Fibroblast of lung (primary cell): ENCODE measurements at places on chromosomes 1 and 21.

GRCh38 chr1:8317647-8318381 is at the start of gene SLC45A1:
Gene SLC45A1 (plus strand): TSS chr1:8318114. CDS start chr1:8324330, 6,216 bp downstream.
- H3K4me3 ChIP-seq, result peak within 1 kb of the TSS; percentile 47
- peaks cover 9% of the 10 kb centered on the region for H3K4me1 ChIP-seq
- H3K27me3 ChIP-seq, result no peaks in the 10 kb centered on the region
- no peaks in the 10 kb centered on the region for H3K36me3 ChIP-seq
- H3K27ac ChIP-seq, result peak within 1 kb of the TSS; percentile 64

GRCh38 chr21:18620436-18620835 is 216.9 kb upstream of the TMPRSS15 start:
- no peak overlapping the region for H3K27ac ChIP-seq
- no peaks in the 10 kb centered on the region for H3K36me3 ChIP-seq
- H3K27me3 ChIP-seq, result no peaks in the 10 kb centered on the region

GRCh38 chr1:165988817-165989216 is 161.4 kb downstream of the UCK2 start:
- H3K36me3 ChIP-seq, result no peaks in the 10 kb centered on the region
- no peak overlapping the region for H3K27ac ChIP-seq
- DNase-seq, result no peak
- H3K4me1 ChIP-seq, result no peaks in the 10 kb centered on the region
- no peaks in the 10 kb centered on the region for H3K27me3 ChIP-seq
- no peak overlapping the region for H3K4me3 ChIP-seq

GRCh38 chr1:117162816-117163215 is 41.3 kb upstream of the TRIM45 start:
- no peak overlapping the region for H3K4me3 ChIP-seq
- no peaks in the 10 kb centered on the region for H3K36me3 ChIP-seq
- H3K4me1 ChIP-seq, result peaks cover 2% of the 10 kb centered on the region
- no peaks in the 10 kb centered on the region for H3K27me3 ChIP-seq
- no peak overlapping the region for H3K27ac ChIP-seq

- no peak overlapping the region for H3K27ac ChIP-seq
- peak; percentile 30 for DNase-seq
- H3K27me3 ChIP-seq, result no peaks in the 10 kb centered on the region
- peaks cover 10% of the 10 kb centered on the region for H3K36me3 ChIP-seq
- H3K4me1 ChIP-seq, result no peaks in the 10 kb centered on the region
Measured at GRCh38 chr1:9724706-9725476, 73.4 kb downstream of the PIK3CD start.

DNA sequence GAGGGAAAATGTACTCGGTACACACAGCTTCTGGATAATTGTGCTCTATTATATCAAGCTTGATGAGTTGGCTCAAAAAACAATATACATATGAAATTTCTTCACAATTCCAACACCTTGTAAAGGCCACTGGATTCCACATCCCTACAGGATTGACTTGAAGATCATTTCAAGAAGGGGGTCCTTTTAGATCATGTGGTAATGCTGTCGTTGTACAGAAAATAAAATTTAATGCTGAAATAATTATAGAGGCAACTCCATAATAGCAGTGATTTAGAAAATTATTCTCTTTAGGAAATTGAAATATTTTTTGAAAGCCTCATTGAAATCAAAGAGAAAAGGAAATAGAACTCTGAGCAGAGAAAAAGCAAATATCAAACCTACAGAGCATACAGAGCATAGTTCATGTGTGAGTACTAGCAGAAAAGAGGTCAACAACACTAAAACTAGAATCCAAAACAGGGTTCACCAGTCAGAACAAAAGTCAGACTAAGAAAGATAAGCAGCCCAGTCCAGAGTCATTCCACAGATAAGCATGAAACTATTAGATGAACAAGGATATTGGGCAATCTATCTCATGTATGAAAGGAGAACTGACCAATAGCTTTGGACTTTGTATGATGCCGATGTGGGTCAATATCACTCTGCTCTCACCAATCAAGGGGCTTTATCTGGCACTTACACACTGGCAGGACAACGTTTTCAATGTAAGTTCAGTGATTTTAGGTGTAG is 79.5 kb upstream of the PALMD start:
- H3K36me3 ChIP-seq, result no peaks in the 10 kb centered on the region
- H3K27ac ChIP-seq, result no peak overlapping the region
- no peak for DNase-seq
- H3K27me3 ChIP-seq, result no peaks in the 10 kb centered on the region
- peaks cover 2% of the 10 kb centered on the region for H3K4me1 ChIP-seq

- H3K4me1 ChIP-seq, result no peaks in the 10 kb centered on the region
- H3K27me3 ChIP-seq, result no peaks in the 10 kb centered on the region
- peak; percentile 15 for DNase-seq
- no peak overlapping the region for H3K27ac ChIP-seq
- H3K36me3 ChIP-seq, result no peaks in the 10 kb centered on the region
Measured at GRCh38 chr1:41571041-41571440, 86.6 kb upstream of the EDN2 start.

DNA sequence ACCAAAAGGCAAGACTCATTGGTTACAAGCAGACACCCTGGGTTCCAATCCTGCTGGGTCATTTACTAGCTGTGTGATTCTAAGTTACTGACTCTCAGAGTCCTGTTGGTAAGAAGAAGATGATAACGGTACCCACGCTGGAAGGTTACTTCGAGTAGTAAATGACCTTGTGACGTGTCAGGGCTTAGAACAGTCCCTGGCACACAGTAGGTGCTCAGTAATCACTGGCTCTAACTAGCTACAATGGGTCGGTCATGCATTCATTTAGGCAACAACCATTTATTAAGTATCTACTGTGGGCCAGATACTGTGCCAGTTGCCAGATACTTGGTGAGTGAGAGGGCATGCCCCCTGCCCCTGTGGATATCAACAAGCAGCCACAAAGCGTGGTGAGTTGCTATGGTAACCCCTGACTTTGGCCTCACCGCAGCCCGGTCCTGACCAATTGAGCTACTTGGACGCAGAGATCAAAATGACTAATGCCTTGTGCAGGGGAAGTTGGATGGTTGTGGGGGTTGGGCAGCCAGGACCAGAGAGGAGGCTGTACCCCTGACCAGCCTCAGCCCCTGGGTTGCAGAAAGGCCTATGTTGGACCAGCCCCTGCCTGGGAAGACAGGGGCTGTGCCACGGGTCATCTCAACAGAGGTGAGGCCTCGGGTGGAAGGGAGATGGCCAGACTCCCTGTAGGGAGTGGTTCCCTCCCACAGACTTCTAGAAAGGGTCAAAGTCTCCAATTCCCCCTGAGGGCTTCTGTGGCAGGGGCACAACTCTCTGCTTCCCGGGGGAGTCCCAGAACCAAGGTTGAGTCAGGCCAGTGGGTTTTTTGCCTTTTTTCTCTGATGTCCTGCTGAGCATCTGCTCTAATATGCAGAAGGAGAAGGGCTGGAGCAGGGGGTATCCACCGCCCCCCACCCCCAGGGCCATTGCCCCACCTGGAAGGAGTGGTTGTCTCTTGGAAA is 16.0 kb downstream of the DHRS3 start:
- H3K27me3 ChIP-seq, result no peaks in the 10 kb centered on the region
- no peaks in the 10 kb centered on the region for H3K36me3 ChIP-seq
- H3K4me3 ChIP-seq, result no peak overlapping the region
- peaks cover 25% of the 10 kb centered on the region for H3K4me1 ChIP-seq

DNA sequence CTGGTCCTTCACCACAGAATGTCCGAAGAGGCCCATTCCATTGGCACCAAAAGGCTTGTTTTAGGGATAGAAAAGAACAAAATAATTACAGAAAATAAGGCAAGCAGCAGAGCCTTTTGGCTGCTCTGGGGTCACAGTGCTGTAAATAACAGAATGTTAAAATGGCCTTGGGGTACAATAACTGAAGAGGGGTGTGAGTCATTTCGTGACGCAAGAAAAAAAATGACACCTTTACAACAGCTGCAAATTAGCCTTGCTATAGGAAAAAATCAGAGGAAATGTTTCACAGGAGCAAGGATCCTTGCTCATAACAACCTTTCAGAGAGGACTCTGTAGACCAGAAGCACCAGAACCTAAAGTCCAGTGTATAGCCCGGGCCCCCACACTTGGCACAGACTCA is 483.4 kb downstream of the OMA1 start:
- no peak for DNase-seq
- no peaks in the 10 kb centered on the region for H3K27me3 ChIP-seq
- no peak overlapping the region for H3K4me3 ChIP-seq
- H3K27ac ChIP-seq, result no peak overlapping the region
- H3K36me3 ChIP-seq, result no peaks in the 10 kb centered on the region
- H3K4me1 ChIP-seq, result no peaks in the 10 kb centered on the region

GRCh38 chr1:186871784-186872183 is 43.0 kb downstream of the PLA2G4A start:
- no peaks in the 10 kb centered on the region for H3K4me1 ChIP-seq
- H3K4me3 ChIP-seq, result no peak overlapping the region
- no peaks in the 10 kb centered on the region for H3K36me3 ChIP-seq
- H3K27ac ChIP-seq, result no peak overlapping the region
- DNase-seq, result no peak
- no peaks in the 10 kb centered on the region for H3K27me3 ChIP-seq

- H3K36me3 ChIP-seq, result peaks cover 22% of the 10 kb centered on the region
- peaks cover 50% of the 10 kb centered on the region for H3K4me1 ChIP-seq
- peak overlapping the region; percentile 25 for H3K4me3 ChIP-seq
- DNase-seq, result peak; percentile 34
- no peaks in the 10 kb centered on the region for H3K27me3 ChIP-seq
Measured at GRCh38 chr1:201656311-201657032, 117.5 kb downstream of the NAV1 start.

DNA sequence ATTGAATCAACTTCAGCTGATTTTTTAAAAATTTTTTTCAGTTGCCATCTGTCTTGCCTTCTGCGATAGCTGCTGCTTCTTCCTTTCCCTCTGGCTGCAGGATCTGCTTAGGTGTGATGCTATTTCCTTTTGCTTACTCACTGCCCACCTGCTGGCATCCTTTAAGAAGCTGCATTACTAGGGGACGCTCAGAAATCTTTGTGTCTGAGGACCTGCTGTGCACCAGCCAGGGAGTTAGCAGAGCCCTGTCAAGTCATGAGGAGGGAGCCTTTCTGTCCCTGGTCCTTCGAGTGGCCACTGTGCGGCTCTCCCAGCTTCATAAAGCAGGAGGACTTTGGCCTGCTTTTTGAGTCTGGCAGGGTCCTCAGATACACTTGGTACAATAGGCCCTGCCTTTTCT is 327.8 kb downstream of the USH2A start:
- H3K36me3 ChIP-seq, result no peaks in the 10 kb centered on the region
- H3K4me3 ChIP-seq, result no peak overlapping the region
- no peak for DNase-seq

DNA sequence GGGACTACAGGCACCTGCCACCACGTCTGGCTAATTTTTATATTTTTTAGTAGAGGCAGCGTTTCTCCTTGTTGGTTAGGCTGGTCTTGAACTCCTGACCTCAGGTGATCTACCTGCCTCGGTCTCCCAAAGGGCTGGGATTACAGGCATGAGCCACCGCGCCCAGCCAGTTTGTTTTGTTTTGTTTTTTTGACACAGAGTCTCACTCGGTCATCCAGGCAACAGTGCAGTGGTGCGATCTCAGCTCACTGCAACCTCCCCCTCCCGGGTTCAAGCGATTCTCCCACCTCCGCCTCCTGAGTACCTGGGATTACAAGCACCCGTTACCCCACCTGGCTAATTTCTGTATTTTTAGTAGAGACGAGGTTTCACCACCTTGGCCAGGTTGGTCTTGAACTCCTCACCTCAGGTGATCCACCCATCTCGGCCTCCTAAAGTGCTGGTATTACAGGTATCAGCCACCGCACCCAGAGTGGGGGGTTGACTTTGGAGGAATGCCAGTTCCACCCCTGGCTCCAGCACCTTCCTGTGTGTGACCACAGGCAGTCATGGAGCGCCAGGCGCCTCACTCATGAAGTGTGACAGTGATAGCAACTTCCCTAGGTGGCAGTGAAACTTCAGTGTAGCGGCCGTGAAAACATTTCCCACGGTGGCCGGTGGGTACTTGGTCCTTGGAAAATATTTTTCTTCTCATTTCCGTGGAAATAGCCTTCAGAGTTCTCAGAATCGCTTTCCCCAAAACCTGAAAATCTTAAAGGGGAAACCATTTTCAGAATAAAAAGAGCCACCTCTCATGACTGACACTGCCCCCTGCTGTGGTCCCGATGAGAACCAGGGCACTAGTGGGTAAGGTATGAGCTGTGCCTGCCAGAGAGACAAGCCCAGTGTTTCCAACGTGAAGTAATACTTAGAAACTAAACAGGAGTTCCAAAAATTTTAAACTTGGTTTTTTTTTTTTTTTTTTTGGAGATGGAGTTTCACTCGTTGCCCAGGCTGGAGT is 48.6 kb downstream of the WDR4 start:
- no peaks in the 10 kb centered on the region for H3K36me3 ChIP-seq
- DNase-seq, result no peak
- H3K27me3 ChIP-seq, result no peaks in the 10 kb centered on the region

DNA sequence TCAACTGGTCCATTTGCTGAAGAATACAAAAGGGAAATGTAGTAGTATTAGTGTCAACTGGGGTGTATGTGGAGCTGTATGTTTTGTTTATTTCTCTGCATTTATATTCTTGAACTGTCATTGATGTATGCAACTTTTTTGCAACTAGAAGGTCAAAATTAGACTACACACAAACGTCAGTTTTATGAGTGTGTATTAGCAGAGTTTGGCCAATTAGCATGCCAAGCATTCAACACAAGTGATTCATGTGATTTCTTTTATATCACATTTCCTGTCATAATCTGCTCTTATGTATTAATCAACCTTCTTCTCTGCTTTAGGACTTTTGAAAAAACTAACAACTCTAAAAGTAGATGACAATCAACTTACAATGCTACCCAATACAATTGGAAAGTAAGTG is 211.1 kb downstream of the LRRC40 start:
- H3K27ac ChIP-seq, result no peak overlapping the region
- H3K36me3 ChIP-seq, result no peaks in the 10 kb centered on the region
- no peaks in the 10 kb centered on the region for H3K4me1 ChIP-seq
- H3K4me3 ChIP-seq, result no peak overlapping the region

DNA sequence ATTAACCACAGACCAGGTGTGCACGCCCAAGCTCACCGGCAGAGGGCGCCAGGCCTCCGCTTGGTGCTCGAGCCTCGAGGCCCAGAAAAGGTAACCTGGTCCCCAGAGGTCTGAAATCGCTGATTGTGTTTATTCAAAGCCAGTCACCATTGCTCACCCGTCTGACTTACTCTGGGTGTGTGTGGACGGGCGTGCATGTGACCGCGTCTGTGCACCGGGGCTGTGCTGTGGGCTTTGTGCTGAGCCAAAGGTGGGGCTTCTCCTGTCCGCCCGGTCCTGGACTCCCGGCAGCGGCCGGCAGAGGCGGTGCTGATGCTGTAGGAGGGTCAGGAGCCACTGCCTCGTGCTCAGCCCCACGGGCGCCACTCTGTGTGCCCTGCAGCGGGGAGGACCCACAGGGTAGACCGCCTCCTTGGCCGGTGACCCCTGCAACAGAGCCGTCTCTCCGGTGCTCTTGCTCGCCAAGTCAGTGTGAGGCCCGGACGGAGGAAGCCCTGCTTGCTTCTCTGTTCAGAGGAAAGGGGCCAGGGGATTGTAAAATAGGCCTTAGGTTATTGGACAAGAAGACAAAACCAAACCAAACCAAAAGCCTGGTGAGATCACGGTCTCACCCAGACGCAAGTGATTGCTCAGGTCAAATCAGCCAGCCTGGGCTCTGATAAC is 32.0 kb upstream of the BTG2 start:
- no peaks in the 10 kb centered on the region for H3K36me3 ChIP-seq
- H3K4me1 ChIP-seq, result peaks cover 8% of the 10 kb centered on the region
- peak; percentile 77 for DNase-seq
- H3K27ac ChIP-seq, result no peak overlapping the region
- H3K27me3 ChIP-seq, result peaks cover 6% of the 10 kb centered on the region
- H3K4me3 ChIP-seq, result no peak overlapping the region
